ENCODE measurements at places on chromosomes 2 and 18. TPM values are rescaled to one million over a fixed set of nuclear protein-coding genes. Genes with fewer than 3 reads are reported as not detected.

GRCh38 chr2:126936219-126936723 lies 37.6 kb downstream of the TEX51 start:
- DNase-seq, result no peak

DNA sequence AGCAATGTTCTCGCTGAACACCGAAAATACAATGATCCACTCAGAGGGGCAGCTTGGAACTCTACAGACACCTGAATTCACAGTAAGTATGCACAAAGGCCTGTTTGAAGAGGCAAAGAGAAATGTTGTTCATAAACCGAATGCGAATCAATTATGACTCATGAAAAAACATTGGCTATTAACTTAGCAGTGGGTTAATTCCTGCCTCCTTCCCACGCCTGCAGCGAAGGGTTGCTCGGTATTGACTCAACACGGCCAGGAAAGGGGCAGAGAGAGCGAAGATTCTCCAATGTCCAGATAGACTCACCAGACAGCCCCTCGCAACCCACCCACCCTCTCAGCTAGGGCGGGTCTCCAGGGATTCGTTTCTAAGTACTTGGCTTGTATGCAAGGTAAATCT lies 9.4 kb downstream of the CRACDL start:
- DNase-seq, result no peak

- DNase-seq, result no peak
Observed at GRCh38 chr2:229454934-229455631, 184.0 kb upstream of the PID1 start.

DNA sequence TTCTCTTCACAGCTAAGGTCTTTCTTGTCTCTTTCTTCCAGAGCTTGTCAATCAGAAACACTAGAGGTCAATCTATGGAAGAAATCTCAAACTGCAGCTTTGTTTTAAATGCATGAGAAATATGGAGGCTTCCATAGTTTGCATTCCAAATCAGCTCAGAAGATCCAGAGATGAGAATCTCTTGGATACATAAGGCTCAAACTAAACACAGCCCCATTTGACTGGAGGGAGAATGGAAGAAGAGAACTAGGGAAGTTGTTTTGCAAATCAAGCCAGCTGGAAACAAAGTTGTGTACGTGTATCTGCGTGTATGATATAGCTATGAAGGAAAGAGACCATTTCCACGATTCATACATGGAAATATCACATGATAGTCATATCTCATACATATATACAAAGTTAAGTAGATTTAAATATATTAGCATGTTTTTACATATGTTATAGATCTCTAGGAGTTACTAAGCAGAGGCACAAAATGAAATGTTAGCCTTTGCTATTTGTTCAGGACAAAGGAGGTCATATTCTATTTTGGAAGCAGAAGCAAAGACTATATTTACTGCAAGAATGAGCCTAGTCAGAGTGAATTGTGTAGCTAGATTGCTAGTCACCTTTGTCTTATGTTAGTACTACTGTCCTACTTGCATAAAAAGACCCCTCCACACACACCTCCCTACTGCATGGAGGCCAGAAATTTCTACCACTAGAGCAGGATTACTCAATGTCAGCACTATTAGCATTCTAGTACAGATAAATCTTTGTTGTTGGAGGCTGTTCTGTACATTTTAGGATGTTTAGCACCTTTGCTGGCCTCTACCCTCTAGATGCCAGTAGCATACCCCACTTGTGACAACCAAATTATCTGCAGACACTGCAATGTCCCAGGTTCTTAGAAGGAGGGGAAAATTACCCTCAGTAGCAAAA lies 303.5 kb upstream of the CHAC2 start:
- DNase-seq, result no peak

SLC23A3 gene
- 1.9 TPM for total RNA-seq

CYP26B1 gene
- 0.91 TPM for total RNA-seq
